PC-9 (cell line): ENCODE measurements at places on chromosomes 13 and 19. TPM values are rescaled to one million over a fixed set of nuclear protein-coding genes. Genes with fewer than 3 reads are reported as not detected.

Gene STARD13
- total RNA-seq: 13.9 and 19.6 TPM in 2 replicates

Gene SHISA7
- not detected in 2 replicates for total RNA-seq

DNA sequence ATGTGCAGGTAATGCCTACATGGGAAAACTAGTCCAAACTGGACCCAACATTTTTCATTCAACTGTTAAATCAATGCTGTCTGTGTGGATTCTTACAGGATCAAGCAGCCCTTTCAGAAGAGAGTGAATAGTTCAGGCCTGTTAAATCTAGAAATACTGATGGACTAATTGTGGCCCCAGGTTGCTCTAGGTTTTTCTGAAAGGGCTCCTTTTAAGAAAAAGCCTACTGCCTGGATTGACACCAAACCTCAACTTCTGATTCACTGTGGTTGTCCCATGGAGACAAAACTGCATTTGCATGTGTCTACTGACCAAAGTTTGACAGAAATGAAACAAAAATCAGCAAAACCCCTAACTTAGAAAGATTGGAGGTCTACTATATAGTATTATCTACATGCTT lies 437.0 kb downstream of the KLF12 start:
- no peak for DNase-seq

Gene ZNF443
- 3.3 and 3.5 TPM in 2 replicates for total RNA-seq

DNA sequence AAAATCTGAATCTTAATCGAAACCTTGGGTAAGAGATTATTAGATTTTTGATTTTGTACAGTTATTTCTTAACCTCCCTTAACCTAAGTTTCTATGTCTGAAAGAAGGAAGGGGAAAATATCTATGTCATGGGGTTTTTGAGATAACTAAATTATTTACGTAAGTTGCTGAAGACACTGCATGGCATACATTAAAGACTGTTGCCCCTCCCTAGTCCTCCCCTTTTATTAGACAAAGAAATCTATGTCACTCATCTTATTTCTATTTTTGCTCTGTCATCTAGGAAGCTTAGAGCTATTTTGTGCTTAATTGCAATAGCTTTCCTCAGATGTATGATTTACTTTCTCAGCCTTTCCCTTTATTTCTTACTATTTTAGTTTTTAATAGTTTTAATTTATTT lies 15.0 kb downstream of the COG6 start:
- no peak for DNase-seq

Gene C19orf73
- 1.5 and 3.0 TPM in 2 replicates for total RNA-seq

Gene CA11
- total RNA-seq: 11.0 and 12.2 TPM in 2 replicates

DNA sequence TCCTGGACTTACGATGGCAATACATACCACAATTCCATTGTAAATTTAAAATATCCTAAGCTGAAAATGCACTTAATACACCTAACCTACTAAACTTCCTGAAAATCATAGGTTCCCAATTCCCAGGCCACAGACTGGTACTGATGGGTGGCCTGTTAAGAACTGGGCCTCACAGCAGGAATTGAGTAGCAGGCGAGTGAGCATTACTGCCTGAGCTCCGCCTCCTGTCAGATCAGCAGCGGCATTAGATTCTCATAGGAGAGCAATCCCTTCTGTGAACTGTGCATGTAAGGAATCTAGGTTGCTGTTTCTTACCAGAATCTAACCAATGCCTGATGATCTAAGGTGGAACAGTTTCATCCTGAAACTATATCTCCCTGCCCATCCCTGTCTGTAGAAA lies 1670.2 kb upstream of the PCDH20 start:
- DNase-seq: no peak

Gene SMIM44
- not detected in 2 replicates for total RNA-seq

DNA sequence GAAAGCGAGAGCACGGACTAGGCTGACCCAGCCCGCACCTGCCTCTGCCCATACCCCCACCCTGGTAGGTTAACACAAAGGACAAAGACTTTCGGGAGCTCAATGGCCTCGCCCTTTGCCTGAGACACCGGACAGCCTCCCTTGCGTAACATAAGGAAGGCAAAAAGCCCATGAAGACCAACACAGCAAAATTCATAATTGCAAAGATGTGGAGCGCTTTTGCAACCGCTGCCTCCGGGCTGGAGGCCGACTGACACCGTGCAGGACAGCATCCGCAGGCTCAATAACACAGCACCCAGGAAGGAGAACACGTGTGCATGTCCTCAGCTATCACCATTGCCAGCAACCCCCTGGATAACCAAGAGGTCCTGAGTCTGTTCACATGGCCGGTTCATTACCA lies 15.4 kb downstream of the LILRA1 start:
- DNase-seq: no peak

DNA sequence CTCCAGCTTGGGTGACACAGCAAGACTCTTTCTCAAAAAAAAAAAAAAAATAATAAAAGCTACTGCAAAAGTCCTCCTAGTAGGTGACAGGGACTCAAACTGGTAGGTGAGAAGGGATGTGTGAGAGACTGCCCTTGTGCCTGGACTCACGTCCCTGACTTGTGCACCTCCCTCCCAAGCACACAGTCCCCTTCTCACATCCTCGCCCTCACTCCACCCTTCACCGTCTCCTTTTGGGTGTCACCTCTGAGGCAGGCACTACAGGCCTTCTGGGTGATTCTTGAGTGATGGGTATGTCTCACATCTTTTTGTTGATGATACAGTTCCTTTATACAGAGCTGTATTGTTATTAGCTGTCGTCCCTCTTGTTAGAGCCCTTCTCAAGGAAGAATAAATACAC lies 170.5 kb downstream of the TM9SF2 start:
- no peak for DNase-seq

Gene PSG2
- total RNA-seq: not detected in 2 replicates

DNA sequence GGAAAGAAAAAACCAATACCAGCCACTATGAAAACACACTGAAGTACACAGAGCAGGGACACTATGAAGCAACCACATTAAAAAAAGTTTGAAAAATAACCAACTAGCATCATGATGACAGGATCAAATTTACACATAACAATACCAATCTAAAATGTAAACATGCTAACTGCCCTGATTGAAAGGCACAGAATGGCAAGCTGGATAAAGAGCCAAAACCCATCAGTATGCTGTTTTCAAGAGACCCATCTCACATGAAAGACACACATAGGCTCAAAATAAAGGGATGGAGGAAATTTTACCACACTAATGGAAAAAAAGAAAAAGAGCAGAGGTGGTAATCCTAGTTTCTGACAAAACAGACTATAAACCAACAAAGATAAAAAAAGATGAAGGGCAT lies 291.3 kb downstream of the SLC7A1 start:
- DNase-seq: no peak

Gene KLK4
- not detected in 2 replicates for total RNA-seq

GRCh38 chr19:3216874-3217273 lies 7.6 kb upstream of the CELF5 start:
- DNase-seq: no peak

- DNase-seq: no peak
Observed at GRCh38 chr19:2617393-2618165, 84.9 kb downstream of the GNG7 start.

Gene TUBB4A
- total RNA-seq: not detected in 2 replicates

- no peak for DNase-seq
Observed at GRCh38 chr19:55270172-55270942, 9.6 kb downstream of the HSPBP1 start.

GRCh38 chr19:33063356-33063752 lies 1.3 kb downstream of the RHPN2 start:
- no peak for DNase-seq

- DNase-seq: no peak
Observed at GRCh38 chr13:28355822-28356371, 139.0 kb downstream of the FLT1 start.

Gene TMC4
- total RNA-seq: 175 and 194 TPM in 2 replicates

DNA sequence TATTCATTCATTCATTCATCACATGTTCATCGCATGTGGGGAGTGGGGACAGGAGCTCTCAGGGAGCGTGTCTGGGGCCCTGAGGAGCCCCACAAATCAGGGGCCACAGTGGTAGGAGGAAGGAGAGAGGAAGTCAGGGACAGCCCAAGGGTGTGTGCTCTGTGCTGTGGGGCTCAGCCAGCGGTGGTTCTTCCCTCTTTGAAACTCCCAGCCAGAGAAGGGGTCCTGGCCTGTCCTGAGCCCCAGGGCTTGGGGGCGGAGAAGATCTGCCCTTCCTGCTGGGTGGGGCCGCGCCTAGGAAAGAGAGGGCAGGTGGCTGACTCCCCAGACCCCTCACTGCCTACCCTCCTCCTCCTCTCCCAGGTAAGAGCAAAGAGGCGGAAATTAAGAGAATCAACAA lies 14.6 kb downstream of the AP2A1 start:
- no peak for DNase-seq

DNA sequence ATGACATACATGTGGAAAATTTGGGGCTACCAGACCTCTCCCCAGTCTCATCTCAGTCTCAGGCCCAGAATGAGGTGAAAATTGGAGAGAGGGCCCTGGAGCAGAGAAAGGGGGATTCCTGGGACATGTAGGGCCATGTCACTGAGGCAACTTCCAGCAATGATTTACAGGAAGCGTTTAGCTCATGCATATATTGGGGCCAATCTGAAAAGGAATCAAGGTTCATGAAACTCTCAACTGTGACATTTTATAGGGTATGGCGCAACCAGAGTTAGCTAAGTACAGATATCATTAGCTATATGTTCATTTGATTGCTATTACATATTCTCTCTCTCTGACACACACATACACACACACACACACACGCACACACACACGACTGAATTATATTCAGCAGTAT lies 86.3 kb downstream of the RNASEH2B start:
- no peak for DNase-seq

GRCh38 chr19:29013988-29014387 lies 199.0 kb downstream of the UQCRFS1 start:
- DNase-seq: no peak

Gene SEMA6B
- 3.3 and 5.0 TPM in 2 replicates for total RNA-seq

Gene CEACAM18
- not detected in 2 replicates for total RNA-seq

- no peak for DNase-seq
Observed at GRCh38 chr13:24065176-24065575, 95.3 kb upstream of the SPATA13 start.

Gene CD70
- total RNA-seq: not detected in 2 replicates

Gene SH2D3A
- 43.3 and 43.4 TPM in 2 replicates for total RNA-seq

DNA sequence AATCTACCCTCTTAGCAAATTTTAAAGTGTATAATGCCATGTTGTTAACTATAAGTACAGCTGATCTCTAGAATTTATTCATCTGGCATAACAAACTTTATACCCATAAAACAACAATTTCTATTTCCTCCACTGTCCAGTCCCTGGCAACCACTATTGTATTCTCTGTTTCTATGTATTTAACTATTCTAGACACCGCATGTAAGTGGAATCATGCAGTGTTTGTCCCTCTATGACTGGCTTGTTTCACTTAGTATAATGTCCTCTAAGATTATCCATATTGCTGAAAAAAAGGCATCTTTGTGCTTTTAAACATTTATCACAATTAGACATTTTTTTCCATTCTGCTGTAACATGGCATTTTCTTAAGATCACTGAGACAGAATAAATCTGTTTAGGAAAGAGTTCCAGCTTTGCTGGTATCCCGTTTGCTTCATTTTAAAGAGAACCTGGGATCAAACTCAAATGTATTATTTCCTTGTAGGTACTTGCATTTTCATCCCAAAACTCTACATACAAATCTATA lies 1191.0 kb downstream of the SLITRK5 start:
- no peak for DNase-seq

DNA sequence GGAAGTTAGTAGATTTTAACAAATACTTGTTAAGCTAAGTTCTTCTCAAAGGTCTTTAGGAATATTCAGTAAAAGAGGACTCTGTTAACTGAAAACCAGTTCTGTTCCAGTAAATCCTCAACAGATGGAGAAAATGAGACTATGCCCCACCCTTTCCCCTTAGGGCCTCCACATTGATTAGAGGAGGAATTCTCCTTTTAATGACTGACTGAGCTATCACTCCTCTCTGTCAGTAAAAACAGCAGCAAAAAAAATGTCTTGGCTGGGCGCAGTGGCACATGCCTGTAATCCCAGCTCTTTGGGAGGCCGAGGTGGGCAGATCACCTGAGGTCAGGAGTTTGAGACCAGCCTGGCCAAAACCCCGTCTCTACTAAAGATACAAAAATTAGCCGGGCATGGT lies 50.1 kb downstream of the NLRP12 start:
- DNase-seq: no peak

Gene KLK3
- total RNA-seq: not detected in 2 replicates

Gene ZNF440
- 12.5 and 13.1 TPM in 2 replicates for total RNA-seq

Gene MCEMP1
- total RNA-seq: not detected in 2 replicates

DNA sequence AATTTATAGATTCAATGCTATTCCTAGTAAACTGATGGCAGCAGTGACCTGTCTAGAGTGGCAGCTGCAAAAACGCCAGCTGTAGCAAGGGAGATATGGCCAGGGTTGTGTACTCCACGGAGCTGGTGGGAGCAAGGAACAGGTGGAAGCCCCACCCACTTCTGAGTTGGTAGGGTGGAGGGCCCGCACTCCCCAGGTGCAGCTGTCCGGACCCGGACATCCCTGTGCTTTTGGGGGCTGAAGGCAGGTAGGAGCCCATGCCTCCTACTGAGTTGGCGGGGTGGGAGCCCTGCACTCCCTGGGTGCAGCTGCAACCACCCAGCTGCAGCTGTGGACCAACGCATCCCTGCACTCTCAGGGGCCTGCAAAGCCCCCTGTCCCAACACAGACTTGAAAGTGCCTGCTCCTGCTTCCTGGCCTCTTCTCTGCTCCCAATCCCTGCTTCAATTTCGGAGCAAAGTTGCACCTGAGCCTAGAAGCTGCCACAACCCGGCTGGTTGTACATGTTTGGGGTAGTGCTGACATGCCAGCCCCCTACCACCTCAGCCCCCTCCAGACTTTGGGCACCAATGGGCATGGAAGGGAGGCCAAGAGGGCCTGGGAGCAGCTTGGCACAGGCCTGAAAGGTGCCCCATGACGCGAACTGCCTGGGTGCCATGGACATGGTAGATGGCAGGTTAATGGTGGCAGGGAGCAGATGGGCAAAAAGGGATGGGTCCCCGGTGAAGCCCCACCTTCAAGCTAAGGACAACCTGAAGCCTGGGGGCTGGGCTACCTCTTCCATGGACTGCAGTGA lies 19.8 kb downstream of the UGGT2 start:
- DNase-seq: no peak

Gene TMEM221
- 2.0 and 3.9 TPM in 2 replicates for total RNA-seq

Gene ARHGEF7
- 37.0 and 38.5 TPM in 2 replicates for total RNA-seq

- DNase-seq: peak; percentile 88
Observed at GRCh38 chr13:107881362-107881761, 334.0 kb downstream of the LIG4 start.

DNA sequence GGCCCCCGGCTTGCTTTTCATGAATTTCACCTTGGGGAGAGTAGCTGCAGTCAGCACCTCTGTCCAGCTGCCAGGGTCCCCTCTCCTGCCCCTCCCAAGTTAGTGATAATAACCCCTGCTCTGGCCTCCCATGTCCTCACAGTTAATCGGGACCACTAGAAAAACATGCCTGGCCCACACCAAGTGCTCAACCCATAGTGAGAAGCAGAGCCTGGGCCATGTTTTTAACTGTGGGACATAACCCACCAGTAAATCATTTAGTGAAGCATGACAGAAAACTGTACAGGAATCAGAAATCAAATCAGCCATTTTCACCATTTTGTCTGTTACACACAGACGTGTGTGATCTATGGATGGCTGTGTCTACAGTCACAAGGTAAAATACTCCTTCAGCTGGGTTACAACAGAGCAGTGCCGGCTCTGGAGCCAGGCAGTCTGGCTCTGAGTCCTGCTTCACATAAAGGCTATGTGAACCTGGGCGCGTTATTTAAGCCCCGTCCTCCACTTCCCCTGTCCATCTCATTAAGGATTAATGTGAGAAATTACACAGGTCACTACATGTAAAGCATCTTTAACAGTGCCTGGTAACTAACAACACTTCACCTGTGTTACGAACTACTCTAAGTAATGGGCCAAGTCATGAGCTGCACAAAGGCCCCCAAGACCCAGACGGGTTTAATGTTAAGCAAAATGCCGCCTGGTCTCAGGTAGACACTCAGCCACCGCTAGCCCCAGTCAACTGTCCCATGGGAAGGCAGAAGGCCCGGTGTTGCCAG lies 7.6 kb upstream of the ECH1 start:
- no peak for DNase-seq
